ENCODE measurements at places on chromosomes 1 and 21.

- no peak for DNase-seq
Observed at GRCh38 chr1:205346956-205347574, 9.7 kb downstream of the KLHDC8A start.

- DNase-seq: no peak
Observed at GRCh38 chr1:32454726-32455125, 10.1 kb upstream of the ZBTB8B start.

DNA sequence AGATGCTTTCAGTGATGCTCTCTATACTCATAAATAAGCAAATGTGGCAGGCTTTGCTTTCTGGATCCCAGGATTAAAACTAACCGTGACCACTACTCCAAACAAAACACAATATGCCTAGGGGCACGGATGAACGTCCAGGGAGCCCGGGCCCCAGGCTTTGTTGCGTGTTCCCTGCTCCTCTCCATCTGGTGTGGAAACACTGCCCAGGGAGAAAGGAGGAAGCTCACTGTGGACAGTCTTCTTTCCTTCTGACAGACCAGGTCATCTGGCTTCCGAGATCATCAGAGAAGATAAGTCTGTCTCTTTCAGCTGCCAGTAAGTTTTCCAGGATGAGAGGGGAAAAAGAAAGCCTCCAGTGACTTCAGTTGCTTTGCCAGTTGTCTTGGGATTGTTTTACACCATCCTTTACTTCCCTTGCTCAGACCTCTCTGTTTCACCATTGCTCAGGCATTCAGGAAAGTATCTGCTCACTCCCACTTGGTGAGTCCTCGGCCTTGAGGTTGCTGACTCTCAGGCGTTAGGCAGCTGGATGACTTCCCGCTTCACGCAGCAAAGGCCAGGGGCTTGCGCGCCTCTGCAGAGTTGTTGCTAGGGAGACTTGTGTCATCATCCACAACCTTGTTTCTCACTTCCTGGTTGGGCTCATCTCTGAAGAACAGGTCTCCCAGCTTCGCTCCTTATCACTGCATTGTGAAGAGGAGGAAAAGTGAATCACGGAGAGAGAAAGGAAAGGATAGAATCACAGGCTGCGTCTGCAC is 20.6 kb upstream of the PGD start:
- DNase-seq: no peak

DNA sequence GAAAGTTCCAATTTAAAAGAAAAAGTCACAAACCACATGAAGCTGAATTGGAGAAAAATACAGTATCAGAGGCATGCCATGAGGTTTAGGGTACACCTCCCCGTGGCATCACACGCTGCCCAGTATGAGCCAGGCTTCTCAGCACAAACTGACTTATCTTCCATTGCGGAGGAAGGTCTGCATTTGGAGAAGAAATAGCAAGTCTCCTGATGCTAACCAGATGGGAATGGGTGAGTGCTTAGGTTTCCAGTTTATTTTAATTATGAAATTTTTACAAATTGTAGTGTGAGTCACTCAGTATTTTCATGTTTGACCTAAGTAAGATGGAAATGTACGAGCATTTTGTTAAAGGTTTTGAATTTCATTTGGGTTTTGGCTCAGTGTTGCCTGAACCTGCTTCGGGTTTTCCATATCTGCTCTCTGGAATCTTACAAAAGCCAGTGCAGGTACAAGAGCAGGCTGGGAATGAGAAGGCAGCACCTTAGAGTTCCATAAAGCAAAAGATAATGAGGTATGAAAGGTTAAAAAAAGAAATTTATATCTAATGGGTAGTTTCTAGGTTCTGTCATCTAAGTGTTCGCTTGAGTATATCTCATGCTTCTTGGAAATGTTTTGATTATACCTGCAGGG is 213.9 kb downstream of the PATJ start:
- DNase-seq: no peak

DNA sequence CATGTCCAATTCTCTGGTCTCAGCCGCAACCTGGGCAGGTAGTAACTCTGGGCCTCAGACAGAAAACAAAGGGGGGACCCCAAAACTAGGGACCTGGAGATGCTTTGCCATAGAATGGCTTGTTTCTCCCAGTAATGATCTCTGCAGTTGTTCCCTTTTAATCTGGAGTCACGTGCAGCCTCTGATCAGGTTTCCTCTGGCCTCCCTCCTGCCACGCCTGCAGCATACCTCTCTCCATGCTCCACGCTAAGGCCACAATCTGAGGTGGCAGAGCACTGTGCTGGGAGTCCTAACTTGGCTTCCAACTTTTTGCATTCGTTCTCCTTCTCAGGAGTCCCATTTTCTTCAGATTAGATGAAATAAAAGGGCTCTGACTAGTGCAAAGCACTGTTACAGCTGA is 1.9 kb downstream of the PABPC4 start:
- DNase-seq: no peak

DNA sequence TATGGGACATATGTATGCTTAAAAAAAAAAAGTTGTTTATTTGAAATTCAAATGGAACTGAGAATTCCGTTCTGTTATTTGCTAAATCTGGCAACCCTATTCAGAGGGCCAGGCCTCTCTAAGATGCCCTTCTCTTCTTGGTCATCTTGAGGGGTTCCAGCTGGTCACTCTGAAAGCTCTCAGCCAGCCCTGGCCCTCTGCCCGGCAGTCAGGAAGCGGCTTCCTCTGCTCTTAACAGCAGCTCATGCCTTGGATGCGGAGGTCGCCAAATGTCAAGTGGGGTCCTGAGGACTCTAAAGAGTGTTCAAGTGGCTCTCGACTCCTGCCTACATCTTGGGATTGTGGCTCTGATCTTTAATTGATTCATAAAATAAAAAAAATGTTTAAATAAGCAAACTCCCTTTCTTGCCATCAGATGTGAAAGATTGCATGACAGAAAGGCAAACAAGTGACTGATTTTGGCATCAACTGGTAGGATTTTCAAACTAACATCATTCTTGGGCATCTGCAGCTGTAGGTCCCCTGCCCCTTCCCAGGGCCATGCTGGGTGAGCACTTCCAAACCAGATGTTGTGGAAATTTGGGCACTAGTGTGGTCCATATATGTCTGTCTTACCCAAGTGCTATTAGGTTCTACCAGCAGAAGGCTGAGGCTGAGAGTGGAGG is 130.8 kb downstream of the PRDM2 start:
- DNase-seq: no peak

GRCh38 chr1:171699531-171699930 is 42.3 kb downstream of the VAMP4 start:
- no peak for DNase-seq

DNA sequence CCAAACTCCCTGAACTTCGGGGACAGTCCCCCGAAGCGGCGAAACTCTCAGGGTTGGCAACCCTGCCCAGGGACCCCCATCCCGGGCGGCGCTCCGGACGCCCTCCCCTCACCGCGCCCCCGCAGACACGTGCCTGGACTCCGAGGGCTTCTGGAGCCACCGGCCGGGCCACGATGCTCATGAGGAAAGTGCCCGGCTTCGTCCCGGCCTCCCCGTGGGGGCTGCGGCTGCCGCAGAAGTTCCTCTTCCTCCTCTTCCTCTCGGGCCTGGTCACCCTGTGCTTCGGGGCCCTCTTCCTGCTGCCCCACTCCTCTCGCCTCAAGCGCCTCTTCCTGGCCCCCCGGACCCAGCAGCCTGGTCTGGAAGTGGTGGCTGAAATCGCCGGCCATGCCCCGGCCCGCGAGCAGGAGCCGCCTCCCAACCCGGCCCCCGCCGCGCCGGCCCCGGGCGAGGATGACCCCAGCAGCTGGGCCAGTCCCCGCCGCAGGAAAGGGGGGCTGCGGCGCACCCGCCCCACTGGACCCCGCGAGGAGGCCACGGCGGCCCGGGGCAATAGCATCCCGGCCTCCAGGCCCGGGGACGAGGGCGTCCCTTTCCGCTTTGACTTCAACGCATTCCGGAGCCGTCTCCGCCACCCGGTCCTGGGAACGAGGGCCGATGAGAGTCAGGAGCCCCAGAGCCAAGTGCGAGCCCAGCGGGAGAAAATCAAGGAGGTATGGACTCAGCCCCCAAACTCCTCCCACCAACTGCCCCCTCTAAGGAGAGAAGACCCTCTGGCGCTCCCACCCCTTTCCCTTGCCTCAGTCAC is 1.2 kb downstream of the MAN1C1 start:
- DNase-seq: no peak

DNA sequence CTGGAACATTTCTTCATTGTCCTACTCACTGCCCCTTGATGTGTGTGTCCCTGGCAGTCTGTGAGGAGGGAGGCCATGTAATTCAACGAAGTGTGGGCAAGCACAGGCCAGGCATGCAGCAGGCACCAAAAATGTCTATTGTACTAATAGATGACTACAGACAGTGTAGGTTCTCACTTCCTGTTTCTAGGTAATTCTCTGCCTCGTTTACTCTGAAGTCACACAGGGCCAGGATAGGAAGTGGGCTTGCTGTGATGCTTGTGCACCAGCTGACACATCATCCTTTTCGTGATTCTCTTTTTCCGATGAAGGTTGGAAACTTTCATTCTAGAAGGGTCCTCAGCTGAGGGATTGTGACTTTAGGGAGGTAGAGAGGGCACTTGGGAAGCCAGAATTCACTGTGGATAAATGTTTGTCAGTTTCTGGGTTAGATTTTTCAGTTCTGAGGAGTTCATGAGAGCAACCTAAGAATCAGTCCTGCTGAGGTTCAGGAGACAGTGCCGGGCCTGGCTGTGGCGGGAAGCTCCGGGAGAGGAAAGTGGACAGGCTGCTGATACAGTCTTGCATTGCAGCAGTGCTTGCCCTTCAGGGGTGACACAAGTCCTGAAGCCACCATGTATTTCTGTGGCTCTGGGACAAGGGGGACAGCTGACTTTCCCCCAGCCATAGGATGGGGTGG is 4.3 kb upstream of the CSF1 start:
- DNase-seq: no peak

DNA sequence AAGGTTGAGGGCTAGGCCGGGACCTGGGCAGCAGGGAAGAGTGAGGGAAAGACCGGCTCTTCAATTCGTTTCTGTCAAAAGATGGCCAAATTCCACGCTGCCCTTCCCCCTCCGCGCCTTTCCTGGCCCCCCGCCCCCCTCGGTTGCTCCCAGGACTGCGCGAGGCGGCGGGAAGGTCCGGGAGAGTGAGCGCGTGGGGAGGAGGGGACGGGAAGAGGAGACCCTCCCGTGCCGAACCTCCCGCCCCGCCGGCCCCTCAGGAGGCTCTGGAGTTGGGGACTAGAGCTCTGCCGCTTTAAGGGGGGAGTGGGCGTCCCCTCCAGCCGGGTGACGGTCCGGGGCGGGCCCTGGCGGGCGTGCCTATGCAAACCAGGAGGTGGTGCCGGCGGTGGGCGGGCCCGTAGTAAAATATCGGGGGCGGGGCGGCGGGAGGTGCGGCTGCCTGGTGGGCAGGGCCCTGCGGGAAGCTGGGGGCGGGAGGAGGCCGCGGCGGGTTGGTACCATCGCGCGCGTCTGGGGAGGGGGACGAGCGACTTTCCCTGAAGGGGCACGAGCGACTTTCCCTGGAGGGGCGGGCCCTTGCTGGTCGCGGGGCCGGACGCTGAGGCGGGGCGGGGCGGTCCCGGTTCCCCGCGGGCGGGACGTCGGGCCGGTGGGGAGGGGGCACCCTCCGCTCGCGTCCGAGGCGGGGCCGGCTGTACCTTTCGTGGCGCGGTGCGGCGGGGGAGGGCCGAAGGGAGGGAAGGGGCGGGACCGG is 58.2 kb downstream of the BCL9 start:
- peak; percentile 97 for DNase-seq

DNA sequence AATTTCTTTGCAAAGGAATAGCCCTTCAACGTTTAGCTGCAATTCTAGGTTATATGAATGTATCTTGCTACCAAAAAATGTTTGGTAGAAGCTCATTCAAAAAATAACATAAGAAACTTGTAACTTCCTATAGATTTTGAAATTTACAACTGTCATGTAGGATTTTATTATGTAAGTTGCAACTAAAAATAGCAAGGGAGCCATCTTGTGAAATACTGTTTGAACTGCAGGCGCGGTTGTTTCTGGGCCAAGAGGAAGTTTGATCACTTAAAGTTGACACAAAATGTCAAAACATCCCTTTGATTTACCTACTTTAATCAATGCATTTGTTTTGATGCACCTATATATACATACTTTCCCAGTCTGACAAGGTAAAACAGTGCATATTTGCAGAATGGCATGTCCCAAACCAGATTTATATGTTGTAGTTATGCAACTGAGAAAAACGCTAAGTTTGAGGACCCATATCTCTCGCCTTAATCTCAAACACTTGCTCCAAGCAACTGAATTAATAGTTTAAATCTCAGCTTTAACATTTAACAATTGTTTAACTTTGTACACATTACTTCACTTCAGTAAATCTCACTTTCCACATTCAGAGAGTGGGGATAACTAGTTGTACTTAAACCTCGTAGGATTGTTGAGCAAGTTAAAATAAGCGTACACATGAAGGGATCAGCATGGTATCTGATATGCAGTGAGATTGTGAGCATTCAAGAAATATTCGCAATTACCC is 63.9 kb downstream of the KCNK2 start:
- DNase-seq: no peak

- DNase-seq: no peak
Observed at GRCh38 chr1:86226204-86226603, 69.6 kb upstream of the COL24A1 start.

GRCh38 chr1:204321665-204322064 is 38.1 kb downstream of the PLEKHA6 start:
- no peak for DNase-seq

DNA sequence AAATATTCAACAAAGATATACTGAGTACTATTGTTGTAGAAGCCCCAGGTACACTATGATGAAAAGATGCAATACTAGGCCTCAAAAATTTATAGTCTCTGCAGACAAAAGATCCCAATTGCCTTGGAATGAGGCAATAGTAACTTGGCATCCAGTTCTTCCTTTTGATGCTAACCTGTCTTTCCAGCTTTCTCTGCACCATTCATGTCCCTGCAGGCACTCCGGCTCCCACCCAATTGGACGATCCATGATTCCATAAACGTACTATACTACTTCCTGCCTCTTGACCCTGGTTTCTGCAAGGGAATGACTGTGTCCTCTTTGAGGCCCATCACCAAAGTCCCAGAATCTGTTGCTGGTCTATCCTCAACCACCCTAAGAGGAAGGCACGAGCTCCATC is 8.0 kb upstream of the TAGLN2 start:
- DNase-seq: no peak

GRCh38 chr1:167416506-167416905 is 101.8 kb downstream of the CD247 start:
- DNase-seq: no peak
